ENCODE measurements at places on chromosomes 1 and 21.
A peak's percentile ranks its signal among the peaks of the same experiment; 100 is the strongest.

- peak; percentile 9 for DNase-seq
Observed at GRCh38 chr1:234687011-234687410, 77.0 kb upstream of the IRF2BP2 start.

GRCh38 chr1:69363236-69363635 is 204.5 kb upstream of the LRRC7 start:
- no peak for DNase-seq

DNA sequence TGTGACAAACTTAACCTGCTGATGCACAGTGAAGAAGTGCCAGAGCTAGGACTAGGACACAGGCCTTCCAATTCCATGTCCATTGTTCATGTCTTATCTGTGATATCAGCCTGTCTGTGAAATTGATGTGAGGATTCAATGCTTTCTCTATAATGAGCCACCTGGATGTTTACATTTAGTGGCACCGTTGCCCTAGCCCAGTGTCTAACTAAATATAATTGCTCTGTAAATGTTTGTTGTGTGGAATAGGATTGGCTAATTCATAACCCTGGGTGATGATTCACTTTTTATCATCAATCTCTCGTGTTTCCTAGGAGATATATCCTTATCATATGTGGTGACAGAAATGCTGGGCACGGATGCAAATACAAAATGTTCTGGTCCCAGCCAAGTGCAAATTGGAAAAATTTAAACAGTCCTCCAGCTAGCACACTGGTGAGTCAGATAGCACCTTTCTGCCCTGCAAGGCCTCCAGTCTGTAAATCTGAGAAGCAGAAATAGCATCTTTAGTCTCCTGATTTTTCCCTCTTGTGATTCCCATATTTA is 46.9 kb upstream of the GNG12 start:
- DNase-seq, result peak; percentile 96

GRCh38 chr1:34975771-34976170 is 9.4 kb downstream of the TMEM35B start:
- peak; percentile 33 for DNase-seq

GRCh38 chr1:3847081-3847480 is 9.9 kb downstream of the CEP104 start:
- no peak for DNase-seq

DNA sequence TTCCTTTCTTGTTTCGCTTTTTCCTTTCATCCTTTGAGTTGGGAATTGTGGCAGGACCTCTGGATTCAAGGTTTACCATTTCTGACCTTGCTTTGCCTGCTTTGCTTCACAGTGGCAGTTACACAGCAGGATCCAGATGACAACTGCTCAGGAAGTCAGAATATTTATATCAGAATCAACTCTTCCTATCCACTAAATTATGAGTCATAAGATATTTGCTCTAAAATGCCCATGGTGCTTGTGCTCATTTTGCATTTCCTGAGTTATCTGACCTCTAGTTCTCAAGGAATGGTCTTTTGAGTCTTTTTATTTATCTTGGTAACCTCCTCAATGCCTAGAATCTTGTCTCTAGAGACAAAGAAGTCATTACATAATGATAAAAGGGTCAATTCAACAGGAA is 290.8 kb downstream of the LRRC7 start:
- no peak for DNase-seq

DNA sequence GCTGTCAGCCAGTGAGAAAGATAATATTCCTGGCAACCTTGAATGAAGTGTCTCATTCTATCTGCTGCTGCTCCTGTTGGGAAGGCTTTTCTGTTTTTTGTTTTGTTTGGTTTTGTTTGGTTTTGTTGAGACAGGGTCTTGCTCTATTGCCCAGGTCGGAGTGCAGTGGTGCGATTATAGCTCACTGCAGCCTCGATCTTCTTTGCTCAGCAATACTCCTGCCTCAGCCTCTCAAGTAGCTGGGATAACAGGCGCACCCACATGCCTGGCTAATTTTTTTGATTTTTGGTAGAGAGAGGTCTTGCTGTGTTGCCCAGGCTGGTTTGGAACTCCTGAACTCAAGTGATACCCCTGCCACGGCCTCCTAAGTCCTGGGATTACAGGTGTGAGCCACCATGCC is 37.6 kb downstream of the BTG3 start:
- DNase-seq, result no peak

DNA sequence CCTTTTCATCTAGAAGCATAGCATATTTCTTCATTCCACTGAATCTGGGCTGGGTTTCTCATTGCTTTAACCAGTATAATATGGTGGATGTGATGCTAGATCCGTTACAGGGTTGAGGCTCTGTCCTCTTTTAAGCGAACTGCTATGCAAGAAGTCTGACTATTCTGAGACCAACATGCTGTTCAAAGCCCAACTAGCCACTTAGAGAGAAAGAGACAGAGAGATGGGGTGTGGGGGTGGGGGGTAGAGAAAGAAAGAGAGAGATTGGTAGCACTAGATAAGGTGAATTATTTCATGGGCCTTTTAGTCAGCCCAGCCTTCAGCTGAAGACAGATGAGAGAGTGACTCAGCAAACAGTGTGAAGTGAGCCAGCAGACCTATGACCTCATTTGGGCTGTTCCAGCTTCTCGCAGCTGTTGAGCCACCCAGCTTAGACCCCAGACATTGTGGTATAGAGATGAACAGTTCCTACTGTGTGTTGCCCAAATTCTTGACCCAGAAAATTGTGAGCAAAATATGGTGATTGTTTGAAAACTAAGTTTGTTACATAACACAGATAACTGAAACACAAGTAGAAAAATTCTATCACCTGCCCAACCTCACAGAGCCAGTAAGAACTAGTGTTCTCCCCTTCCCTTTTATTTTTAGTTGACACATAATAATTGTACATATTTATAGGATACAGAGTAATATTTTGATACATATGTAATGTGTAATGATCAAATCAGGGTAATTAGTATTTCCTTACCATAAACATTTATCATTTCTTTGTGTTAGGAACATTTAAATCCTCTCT is 40.7 kb upstream of the PRKACB start:
- DNase-seq, result peak; percentile 97

- DNase-seq, result no peak
Observed at GRCh38 chr1:235635938-235636662, 13.5 kb downstream of the GNG4 start.

GRCh38 chr1:226530591-226530990 is 18.0 kb upstream of the STUM start:
- no peak for DNase-seq

- DNase-seq, result peak; percentile 71
Observed at GRCh38 chr1:219323426-219323825, 149.7 kb downstream of the LYPLAL1 start.

DNA sequence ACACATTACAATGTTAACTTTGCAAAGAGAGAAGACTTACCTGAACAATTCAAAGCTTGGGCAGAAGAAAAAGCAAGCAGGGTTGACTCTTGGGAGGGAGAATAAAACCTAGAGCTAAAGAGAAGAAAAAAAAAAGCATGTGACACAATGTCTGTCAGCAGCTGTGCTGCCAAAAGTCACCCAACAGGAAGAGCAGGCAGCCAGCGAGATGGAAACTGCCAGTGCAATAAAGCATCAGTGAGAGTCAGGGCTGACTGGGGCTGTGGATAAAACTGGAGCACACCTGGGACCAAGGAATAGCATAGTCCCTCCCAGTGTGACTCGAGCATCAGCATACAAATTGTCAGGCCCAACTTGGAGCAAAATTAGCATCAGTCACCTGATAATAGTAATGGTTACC is 65.0 kb upstream of the SLC22A15 start:
- no peak for DNase-seq

GRCh38 chr1:2406451-2407041 is 5.8 kb downstream of the PEX10 start:
- no peak for DNase-seq

DNA sequence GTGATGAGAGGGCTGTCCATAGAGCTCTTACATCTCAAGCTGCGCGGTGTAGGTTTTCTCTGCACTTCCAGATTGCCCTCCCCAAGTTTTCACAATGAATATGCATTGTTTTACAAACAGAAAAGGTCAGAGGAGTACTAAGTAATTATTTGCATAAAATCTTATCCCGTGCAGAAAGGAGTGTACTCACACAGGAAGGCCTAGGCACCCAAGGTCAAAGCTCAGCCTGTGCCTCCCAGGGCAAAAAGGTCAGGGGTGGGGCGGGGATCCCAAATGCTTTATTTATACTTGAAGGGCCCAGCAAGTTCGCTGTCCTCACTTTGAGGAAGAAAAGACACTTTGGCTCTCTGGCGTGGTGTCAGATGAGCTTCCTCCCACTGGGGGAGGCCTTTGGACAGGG is 10.3 kb upstream of the KCNE1 start:
- no peak for DNase-seq

DNA sequence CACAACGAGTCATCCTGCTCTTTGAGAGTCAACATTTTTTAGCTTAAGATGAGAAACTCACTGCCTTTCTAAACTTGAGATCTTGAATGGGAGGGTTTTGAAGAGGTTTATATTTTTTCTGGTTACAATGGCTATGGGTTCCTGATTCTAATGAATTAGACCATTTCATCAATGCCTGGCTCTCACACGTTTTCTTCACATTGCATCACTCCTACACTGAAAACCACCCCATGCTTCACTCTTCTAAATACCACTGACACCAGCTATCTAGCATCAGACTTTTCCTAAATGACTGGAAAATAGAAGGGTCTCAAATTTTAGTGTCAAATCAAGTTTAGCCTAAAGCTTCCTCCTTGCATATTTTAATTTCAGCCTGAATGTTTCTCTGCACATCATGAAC is 606.1 kb upstream of the USP24 start:
- DNase-seq, result no peak

DNA sequence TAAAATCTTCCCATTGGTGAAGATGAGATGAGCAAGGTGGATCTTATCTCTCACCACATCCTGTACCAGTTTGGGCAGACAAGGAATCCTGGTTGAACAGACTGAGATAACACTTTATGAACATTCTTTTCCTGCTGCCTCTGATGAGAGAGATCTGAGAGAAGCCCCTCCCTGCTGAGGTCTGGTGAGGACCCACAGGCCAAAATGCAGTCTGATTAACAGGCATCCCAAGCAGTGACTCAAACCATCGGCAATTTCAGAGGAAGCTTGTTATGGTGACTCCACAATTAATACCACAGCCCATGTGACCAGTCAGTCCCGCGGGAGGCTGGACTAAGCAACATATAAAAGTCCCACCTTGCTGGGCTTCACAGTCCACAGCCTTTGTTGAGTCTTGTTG is at the start of gene PRR9:
TSS of gene PRR9 (plus strand) at position 373 of the 400 bp plus-strand sequence. CDS start 561 bp downstream, outside the sequence.
- no peak for DNase-seq

- no peak for DNase-seq
Observed at GRCh38 chr1:179587336-179587735, 4.3 kb upstream of the TDRD5 start.

GRCh38 chr1:38101037-38101785 is 54.6 kb upstream of the POU3F1 start:
- DNase-seq, result no peak

- DNase-seq, result no peak
Observed at GRCh38 chr1:119379117-119379516, 10.5 kb downstream of the HAO2 start.

GRCh38 chr1:230772457-230773395 is 25.5 kb downstream of the CAPN9 start:
- peak; percentile 71 for DNase-seq

Data from fibroblast of lung (primary cell).